ENCODE measurements at places on chromosomes 2 and 18.

GRCh38 chr2:68837164-68837860 lies 33.9 kb downstream of the BMP10 start:
- DNase-seq, result peak; percentile 38

GRCh38 chr2:18047896-18048657 lies 169.6 kb downstream of the KCNS3 start:
- DNase-seq, result no peak

DNA sequence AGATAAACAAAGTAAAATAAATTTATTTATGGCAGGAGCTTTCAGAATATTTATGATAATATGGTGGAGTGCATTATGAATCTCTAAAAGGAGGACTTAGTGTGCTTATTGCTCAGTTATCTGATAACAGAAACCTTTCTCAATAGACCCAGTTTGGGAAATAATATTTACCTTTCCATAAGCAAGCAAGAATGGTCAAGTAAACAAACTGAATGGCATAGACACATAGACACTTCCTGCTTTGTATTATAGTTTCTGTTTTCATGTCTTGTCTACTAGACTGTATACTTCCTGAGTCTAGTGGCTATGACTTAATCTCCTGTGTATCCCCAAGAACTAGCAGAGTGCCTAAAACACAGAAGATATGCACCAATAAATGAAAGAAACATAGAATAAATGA lies 87.8 kb downstream of the UPP2 start:
- DNase-seq, result no peak

DNA sequence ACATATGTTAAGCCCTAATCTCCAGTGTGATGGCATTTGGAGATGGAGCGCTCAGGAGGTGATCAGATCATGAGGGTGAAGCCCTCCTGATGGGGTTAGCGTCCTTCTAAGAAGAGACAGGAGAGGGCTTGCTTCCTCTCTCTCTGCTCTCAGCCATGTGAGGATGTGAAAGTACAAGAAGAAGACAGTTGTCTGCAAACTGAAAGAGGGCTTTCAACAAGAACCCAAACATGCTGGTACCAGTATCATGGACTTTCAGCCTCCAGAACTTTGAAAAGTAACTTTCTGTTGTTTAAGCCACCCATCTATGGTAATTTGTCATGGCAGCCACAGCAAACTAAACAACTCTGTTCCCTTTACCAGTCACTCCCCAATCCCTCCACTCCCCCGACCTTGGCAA lies 47.4 kb downstream of the CACNB4 start:
- DNase-seq, result no peak

DNA sequence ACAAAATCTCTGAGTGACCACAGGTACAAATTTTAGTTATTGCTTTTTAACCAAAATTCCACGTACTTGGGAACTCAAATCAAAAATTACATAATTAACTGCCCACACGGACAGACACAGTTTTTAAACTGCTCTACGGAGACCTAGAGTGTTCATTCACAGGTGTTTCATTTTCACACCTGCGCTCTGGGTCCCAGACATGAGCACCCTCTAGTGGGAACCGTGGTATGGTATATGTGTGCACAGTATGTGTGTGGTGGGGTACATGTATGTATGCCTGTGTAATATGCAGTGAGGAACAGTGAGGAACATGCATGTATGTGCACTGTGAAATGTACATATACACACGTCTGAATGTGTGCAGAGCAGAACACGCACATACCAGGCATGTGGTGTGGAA lies 65.0 kb downstream of the PPP4R1 start:
- no peak for DNase-seq

- DNase-seq, result no peak
Measured at GRCh38 chr18:53567929-53568574, 656.4 kb downstream of the MBD2 start.

DNA sequence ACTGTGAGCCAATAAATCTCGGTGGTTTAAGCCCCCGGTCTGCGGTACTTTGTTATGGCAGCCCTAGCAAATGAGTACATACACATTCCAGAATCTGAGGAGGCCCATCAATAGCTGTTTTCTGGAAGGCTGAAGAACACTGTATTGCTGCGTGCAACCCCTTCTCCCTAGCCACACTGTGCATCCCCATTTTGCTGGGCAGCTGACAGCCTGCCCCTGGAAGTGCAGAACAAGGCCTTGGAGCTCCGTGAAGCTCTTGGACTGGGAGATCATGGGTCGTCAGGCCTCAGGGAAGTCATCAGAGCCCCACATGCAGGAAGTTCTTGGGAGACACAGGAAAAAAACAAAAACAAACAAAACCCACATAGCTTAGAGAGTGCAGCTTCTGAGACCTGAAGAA lies 90.6 kb upstream of the ST6GAL2 start:
- DNase-seq, result no peak

GRCh38 chr18:8217051-8217564 lies 392.1 kb upstream of the RAB12 start:
- DNase-seq, result no peak

DNA sequence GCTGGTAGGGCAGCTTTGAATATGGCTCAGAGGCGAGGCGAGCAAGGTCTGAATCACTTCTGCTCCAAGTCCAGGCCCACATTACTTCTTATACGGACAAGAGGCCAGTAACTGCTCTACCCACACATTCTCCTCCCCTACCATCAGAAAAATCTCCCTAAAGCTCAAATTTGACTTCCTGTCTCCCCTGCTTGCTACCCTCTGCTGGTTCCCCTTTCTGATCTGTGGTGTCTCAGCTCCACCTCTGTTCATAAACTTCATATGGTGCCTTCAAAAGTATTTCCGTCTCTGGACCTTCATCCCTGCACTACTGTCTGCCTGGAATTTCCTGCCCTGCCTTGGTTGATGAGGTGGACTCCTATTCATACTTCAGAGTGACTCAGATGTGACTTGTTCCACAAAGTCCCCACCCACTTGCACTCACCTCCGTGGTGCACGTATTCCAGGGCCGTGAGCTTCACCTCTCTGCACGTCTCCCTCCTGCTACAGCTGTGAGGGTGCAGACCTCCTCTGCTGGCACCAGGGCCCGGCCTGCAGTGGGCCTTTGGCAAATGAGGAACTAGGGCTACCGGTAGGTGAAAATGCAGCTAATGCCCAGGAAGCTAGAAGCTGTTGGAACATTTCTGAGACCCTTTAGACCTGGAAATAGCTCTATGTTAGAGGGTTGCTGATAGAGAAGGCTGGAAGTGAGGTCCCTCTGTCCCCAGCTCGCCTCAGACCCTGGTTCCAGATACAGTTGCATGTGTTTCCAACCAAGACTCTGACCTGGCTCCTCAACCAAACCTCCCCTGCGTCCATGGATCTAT lies 24.6 kb upstream of the KCMF1 start:
- DNase-seq, result peak; percentile 20

GRCh38 chr2:65165558-65165957 lies 35.7 kb upstream of the RAB1A start:
- no peak for DNase-seq

- no peak for DNase-seq
Measured at GRCh38 chr2:127735537-127736399, 34.5 kb downstream of the SFT2D3 start.

- DNase-seq, result no peak
Measured at GRCh38 chr2:9165625-9166024, 41.0 kb upstream of the ASAP2 start.

DNA sequence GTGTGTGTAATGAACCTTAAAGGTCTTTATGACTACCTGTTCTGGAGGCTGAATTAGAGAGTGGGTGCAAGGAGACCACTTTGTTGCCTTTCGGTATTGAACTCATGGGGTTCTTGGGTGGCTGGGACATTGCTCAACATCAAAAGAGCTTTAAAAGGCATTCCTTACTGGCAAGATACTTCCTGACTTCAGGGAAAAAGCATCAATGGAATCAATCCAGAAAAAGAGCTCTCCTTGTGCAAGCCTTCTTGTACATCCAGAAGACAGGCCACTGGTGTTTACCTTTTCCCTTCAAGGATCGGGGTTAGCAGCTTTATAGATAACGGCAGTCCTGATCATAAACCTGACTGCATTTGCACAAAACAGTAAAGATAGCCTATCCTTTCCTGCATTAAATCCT lies 9.5 kb downstream of the PNO1 start:
- no peak for DNase-seq
